ENCODE measurements at places on chromosomes 1 and 21. TPM values are rescaled to one million over a fixed set of nuclear protein-coding genes. Genes with fewer than 3 reads are reported as not detected.

DNA sequence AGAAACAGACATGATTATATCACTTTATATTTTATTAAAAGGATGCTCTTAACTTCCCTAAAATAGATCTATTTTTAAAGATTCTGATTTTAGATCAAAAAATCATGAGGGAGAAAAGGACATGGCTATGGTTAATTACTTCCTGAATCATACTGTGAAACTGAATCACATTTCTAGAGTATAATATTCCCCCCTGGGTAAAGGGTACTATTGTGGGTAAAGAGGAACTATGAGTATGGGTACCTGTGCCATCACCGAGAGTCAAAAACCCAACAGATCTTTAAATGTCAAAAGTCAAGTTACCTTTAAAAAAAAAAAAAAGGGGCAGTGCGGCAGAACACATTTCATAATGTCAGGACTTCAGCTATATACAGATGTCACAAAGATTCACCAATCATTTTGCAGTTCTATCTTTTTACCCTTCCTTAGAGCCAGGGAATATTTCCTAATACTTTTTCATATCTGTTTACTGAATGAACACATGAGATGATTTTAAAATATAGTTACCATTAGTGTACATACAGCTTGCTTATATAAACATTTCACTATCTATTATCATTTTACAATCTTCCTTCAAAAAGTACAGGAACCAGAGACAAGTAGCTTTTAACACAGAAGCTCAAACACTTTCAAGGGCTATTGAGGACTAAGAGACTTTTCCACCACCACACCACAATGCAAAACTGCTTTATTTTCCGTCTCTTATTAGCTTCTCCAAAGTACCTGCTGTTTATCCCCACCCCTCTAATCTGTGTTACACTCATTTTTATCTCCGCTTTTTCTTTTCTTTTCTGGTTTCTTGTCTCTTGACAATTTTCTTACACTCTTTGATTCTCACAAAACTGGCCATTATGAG is 45.0 kb downstream of the EVI5 start:
- no peaks in the 10 kb centered on the region for H3K4me1 ChIP-seq
- no peak overlapping the region for H3K4me3 ChIP-seq
- DNase-seq = no peak
- H3K27ac ChIP-seq = no peak overlapping the region

- no peaks in the 10 kb centered on the region for H3K27me3 ChIP-seq
- H3K4me1 ChIP-seq = no peaks in the 10 kb centered on the region
- H3K27ac ChIP-seq = no peak overlapping the region
Observed at GRCh38 chr1:244545511-244545910, 84.4 kb downstream of the CATSPERE start.

Gene RGS4
- 170 TPM for polyA plus RNA-seq

- H3K4me3 ChIP-seq = no peak overlapping the region
- H3K4me1 ChIP-seq = peaks cover 23% of the 10 kb centered on the region
- no peak overlapping the region for H3K27ac ChIP-seq
- no peaks in the 10 kb centered on the region for H3K27me3 ChIP-seq
- H3K36me3 ChIP-seq = peaks cover 10% of the 10 kb centered on the region
- peak; percentile 56 for DNase-seq
Observed at GRCh38 chr1:226649780-226650179, 89.3 kb downstream of the ITPKB start.

DNA sequence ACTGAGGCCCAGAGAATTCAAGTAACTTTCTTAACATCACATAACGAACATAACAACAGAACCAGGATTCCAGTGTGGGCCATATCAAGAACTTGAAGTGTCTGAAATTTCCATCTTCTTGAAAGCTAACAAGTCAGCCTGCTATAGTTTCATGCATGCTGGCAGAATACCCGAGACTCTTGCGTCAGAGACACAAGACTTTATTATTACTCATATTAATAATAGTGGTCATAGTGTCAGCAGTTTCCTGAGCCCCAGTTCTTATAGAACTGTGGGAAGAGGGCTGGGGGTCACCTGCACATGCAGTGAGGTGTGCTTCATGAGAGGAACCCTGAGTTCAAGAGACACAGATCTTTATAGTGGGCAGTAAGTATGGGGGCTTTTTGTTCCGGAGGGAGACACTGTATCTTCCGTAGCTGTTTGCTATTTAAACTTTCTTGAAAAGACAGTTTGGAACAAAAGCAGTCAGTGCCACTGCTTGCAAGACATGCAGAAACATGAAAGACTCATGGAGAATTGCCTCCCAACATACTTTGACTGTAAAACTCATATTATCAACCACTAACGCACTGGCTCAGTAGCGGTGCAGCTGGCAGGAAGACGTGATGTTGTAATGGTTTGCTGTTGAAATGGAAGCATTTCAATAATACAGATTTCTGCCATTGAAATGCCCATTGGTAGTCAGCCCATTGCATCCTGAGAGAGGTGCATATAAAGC is 339.2 kb downstream of the ADGRL2 start:
- no peak overlapping the region for H3K27ac ChIP-seq
- H3K4me1 ChIP-seq = no peaks in the 10 kb centered on the region
- no peaks in the 10 kb centered on the region for H3K36me3 ChIP-seq
- DNase-seq = no peak
- H3K4me3 ChIP-seq = no peak overlapping the region

All from fibroblast of lung (primary cell).